Lung microvascular endothelial cell (primary cell): ENCODE measurements at places on chromosomes 11 and 22. TPM values are rescaled to one million over a fixed set of nuclear protein-coding genes. Genes with fewer than 3 reads are reported as not detected.

GRCh38 chr11:33835143-33835878, 56.6 kb downstream of the LMO2 start:
- DNase-seq: peak; percentile 73

- no peak for DNase-seq
Measured at GRCh38 chr11:111570796-111571195, 30.3 kb downstream of the LAYN start.

GRCh38 chr22:32686354-32686753, 115.2 kb upstream of the TIMP3 start:
- DNase-seq: no peak

GRCh38 chr11:57501953-57502352, 13.5 kb downstream of the SLC43A1 start:
- no peak for DNase-seq

DNA sequence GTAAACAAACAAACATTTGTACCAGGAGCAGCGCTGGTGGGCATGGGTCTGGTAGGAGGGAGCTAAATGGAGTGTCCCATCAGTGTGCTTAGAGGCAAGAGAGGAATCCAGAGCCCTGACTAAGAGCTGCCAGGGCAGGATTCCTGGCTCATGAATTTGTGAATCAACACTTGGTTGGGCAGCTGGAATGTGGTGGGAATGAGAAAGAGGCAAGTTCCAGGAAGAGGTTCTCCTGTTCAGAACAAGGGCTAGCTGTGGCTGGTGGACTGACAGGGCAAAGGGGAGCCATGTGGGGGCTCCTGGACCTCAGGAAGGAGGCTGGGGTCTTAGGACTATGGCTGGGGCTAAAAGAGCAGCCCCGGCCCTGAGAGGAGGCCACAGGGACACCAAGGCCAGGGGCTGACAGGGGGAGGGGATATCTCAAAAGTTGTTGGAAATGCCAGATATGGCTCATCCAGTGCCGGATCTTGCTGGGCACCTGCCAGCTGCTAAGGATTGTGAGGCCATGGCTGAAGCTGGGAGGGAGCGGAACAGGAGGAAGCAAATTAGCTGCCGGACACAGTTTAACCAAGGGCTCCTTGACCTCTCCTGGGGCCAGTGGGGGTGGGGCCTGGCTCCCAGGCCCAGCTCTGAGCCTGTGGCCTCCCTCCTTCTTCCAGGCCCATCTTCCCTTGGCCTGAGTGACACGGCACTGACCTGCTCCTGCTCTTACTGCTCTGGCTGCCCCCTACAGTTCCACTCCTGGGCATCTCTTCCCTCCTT, 14.6 kb upstream of the P2RY6 start:
- DNase-seq: peak; percentile 63

The TBX10 gene
- total RNA-seq: not detected in 2 replicates

DNA sequence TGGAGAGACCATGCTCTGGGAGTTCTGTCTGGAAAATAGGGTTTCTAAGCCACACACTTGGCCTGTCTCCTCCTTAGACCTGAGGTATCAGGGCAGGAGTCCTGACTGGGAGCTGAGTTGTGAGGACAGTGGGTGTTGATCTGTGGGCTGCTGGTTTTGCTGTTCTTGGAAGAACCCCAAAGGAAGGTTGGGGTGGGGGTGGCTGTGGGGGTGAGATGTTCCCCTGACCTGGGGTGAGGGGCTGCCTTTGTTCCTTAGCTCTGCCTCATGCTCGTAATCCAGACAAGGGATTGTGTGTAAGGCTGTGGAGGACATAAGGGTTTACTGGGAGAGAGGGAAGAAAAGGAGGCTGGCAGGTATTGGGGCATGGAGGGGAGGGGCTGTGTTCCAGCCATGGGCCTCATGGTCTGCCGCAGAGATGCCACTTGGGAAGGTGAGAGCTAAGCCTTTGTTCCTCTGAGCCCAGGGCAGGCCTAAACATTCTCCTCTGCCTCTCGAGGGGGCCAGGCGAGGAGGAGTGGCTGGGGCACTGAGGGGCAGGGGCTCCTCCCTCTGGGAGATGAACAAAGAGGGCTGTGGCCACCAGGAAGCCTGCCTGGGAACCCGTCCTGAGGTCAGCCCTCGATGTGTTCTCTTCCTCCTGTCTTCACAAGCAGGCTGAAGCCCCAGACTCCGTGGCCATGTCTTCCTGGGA, 4.4 kb downstream of the OTOG start:
- no peak for DNase-seq

The C11orf87 gene
- total RNA-seq: not detected in 2 replicates

The SLC22A25 gene
- total RNA-seq: not detected in 2 replicates

The THYN1 gene
- 40.5 and 43.6 TPM in 2 replicates for total RNA-seq

GRCh38 chr22:18000441-18001039, 23.8 kb downstream of the MICAL3 start:
- peak; percentile 37 for DNase-seq

The MUC5AC gene
- total RNA-seq: not detected in 2 replicates

GRCh38 chr11:120869516-120870011, 154.3 kb upstream of the TBCEL start:
- DNase-seq: no peak

DNA sequence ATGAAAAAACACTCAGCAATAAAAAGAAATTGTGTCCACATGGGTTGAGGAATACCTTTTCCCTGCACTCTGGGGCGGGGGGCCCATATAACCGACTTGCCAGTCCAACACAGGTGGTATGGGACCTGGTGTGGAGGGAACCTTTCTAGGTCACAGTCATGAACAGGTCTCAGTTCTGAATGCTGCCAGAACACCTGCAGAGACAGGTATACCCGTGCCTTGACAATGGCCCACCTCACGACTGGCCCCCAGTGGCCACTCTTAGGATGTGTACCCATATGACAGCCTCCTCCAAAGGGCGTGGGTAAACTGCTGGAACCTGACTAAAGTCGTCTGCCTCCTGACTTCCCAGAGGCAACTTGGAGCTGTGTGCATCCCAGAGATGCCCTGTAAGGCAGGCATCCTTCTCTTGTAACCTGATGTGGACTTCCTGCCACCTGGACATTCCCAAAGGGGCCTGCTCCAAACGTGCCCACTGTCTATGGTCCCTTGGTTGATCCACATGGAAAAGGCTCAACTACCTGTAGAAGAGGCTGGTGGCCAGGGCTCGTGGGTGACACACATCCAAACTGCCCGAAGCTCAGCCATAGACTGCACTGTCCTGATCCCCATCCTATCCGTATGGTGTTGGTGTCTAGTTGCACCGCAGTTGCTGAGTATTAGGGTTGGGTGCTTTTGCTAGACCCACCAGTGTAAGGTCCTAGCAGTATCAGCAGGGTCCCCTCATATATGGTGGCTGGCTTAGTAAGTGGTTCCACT, 859.3 kb downstream of the BRD1 start:
- DNase-seq: no peak

DNA sequence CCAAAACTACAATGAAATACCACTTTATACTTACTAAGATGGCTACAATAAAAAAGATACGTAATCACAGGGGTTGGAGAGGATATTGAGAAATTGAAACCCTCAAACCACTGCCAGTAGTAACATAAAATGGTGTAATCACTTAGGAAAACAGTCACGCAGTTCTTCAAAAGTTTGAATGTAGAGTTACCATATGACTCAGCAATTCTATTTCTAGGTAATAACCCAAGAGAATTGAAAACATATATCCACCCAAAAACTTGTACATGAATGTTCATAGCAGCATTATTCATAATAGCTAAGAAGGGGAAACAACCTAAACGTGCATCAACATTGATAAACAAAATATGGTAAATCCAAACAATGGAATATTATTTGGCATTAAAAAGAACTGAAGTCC, 24.4 kb upstream of the PSMA1 start:
- no peak for DNase-seq

GRCh38 chr22:49404576-49405241, 423.0 kb downstream of the BRD1 start:
- DNase-seq: no peak

GRCh38 chr11:11108026-11108425, 245.0 kb downstream of the CSNK2A3 start:
- no peak for DNase-seq

DNA sequence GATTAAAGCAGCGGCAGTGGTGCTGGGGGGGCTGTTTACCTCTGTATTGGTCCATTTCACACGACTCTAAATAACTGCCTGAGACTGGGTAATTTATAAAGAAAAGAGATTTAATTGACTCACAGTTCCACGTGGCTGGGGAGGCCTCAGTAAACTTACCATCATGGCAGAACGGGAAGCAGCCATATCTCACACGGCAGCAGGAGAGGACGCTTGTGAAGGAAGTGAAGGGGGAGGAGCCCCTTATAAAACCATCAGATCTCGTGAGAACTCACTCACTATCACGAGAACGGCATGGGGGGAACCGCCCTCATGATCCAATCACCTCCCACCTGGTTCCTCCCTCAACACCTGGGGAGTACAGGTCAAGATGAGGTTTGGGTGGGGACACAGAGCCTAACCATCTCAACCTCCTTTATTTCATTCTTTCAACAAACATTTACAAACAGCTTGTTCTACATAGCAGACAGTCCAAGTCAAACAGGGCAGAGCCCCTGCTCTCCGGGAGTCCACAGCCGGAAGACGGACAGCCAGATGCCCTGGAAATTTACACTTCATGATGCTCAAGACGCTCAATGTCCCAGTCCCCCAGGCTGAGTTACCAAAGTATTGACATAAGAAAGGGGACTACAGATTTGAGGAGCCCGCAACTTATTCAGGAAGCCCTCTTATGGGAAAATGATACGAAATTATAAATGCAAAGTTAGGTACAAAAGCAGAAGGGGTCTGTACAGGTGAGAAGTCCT, 26.3 kb upstream of the HMGXB4 start:
- DNase-seq: no peak

GRCh38 chr11:102457056-102457677, 4.6 kb upstream of the TMEM123 start:
- no peak for DNase-seq

GRCh38 chr11:122214080-122214479, 98.1 kb upstream of the BLID start:
- no peak for DNase-seq

DNA sequence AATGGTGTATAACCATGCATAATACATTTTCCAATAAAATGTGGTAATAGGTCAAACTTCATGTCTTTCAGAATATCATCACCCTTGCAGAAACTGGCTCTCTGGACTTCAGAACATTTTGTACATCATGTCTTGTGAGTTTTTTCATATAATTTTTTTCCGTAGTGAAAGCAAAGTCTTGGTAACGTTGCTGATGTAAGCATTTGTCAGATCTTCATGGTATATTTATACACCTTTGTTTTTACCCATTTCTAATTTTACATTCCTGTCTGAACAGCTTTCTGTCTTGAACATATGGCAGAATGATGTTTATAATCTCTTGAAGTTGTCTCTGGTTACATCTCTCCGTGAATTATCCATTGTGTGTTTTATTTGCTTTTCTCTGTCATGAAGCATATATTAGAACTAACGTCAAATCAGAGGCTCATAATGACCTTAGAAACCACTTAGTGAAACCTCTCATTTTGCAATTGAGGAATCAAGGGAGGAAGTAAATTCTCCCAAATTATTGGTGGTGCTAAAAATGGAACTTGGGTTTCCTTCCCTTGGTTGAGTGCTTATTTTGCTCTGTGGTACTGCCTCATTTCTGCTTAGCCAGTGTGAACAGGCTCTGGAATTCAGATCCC, 37.4 kb downstream of the CSRP3 start:
- DNase-seq: no peak

DNA sequence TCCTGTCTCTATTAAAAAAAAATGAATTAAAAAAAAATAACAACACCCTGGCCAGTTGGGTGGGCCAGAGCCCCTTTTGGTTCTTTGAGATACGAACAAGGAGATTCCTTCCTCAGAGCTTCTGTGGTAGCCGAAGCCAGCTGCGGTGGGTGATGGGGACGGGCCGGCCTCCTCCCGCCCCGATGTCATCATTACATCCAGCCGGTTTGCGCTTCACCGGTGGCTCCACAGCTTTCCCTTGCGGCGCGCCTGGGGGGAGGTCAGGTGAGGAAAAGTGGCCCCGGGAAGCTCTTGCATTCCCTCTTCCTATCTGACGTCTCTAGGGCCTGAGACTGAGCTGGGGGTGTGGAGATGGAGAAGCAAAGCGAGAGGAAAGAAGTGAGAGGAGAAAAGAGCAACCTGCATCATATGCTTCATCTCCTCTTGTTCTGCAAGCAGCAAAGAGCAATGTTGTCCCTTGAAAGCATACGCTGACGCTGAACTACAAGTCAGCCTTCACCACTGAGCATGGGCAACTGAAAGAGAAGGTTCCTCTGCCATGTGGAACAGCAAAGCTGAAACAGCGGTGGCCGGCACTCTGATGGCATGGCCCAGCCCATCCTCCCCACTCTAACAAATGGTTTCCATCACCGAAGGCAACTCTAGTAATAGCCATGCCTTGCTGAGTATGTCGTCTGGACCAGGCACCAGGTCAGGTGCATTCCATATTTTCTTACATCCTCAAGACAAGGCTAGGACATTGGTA, 6.0 kb downstream of the ADAMTS8 start:
- no peak for DNase-seq

The CNTF gene
- 0.99 and 1.1 TPM in 2 replicates for total RNA-seq

DNA sequence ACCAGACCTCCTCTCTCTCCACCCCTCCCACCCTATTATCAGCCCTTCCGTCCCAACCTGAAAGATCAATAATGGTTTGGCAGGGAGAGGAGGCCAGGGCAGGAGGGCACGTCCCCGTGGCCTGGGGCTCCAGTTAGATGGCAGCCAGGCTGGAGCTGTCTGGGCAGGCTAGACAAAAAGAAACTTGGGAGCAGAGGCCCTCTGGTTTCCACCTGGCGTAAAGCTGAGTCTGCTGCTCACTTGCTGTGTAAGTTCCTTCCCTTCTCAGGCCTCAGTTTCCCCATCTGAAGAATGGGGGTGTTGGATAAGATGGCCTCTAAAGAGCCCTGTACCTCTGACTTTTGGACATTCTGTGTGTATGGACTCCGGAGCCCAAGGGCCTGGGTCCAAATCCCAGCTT, 3.8 kb upstream of the RHOD start:
- no peak for DNase-seq

DNA sequence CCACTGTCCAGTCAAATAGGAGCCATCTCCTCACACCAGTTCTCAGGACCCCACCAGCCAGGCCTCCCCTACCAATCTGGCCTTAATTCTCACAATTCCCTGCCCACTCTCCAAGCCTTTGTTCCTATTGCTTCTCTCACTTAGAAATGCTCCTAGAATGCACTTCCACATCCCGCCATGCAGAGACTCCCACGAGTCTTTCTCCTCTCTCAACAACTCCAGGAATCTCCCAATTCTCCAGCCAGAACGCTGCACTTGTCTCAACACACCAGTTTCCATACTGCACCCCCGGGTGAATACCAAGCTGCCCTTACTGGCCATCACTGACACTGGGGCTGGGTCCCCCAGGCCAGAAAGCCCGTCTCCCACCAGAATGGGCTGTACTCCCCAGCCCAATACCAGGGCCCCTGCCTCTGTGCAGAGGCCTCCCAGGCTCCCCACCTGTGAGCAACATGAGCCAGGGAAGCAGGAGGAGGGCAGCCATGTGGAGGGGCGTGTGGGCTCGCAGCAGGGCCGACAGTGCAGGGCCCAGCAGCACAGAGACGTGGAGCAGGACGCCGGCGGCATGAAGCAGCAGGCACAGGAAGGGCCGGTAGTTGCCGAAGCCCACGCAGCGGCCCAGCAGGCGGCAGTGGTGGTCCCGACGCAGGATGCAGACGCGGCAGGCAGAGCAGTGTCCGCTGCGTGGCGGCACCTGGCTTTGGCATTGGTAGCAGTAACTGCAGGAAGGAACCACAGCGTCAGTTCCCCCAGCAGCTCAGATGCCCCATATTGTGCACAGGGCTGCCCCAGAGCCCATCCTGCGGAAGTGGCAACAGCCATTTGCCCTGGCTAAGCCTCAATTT, 2.4 kb downstream of the ZDHHC24 start:
- DNase-seq: peak; percentile 95

GRCh38 chr11:120994091-120994859, 29.6 kb upstream of the TBCEL start:
- DNase-seq: no peak
